ENCODE measurements at places on chromosomes 1 and 21.
A peak's percentile ranks its signal among the peaks of the same experiment; 100 is the strongest.

DNA sequence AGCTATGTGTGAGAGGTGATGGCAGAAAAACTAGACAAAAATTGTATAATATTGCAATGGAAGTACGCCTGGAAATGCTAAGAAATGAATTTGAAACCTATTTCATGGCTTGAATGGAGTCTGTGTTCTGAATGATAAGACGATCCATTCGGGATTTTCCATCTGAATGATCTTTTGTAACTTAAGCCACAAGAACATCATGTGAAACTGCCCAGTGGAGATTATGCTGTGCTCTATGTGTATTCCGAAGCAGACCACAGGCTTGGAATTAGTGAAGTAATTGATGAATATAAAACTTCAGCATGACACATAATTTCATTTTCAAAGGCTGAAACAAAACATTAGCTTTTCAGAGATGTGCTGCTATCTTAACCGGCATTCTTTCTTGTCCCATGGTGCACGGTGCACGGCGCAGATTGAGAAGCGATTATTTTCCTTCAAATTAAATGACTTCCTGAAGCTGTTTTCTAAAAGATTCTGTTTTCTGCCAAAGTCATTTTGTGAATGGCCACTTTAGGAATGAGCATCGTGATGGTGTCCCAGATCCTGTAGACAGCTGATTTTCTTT lies 652.9 kb downstream of the PLA2G4A start:
- DNase-seq = no peak

GRCh38 chr1:42423681-42424080 lies 32.1 kb downstream of the ZMYND12 start:
- no peak for DNase-seq

GRCh38 chr1:23527366-23527765 lies 3.7 kb downstream of the E2F2 start:
- DNase-seq = no peak

GRCh38 chr1:229885568-229886495 lies 181.2 kb upstream of the GALNT2 start:
- no peak for DNase-seq

DNA sequence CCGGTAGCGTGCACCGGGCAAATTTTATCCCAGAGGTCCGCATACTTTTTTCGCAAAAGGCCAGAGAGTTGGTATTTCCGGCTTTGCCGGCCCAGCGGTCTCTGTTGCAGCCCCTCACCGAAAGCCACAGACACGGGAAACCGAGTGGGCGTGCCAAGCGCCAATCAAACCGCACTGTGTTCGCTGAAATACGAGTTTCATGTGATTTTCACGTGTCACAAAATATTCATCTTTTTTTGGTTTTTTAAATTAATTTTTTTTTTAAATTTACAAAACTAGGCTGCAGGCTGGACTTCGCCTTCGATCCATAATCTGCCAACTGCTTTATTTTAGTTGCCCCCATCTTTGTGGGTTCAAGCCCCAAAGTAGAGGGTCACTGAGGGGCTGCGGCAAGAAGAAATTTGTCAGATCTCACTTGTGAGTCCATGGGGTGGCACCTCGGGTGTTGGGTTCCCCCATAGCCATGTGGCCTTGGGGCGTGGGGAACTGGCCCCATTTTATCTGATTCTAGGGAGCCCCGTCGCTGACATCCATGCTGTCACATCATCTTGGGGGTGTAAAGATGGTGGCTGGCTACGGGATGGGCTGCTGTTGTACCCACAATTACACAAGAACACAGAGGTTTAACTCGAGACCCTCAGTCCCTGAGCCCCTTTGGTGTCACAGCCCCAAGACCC lies 20.8 kb downstream of the SLC45A1 start:
- DNase-seq = no peak

- peak; percentile 62 for DNase-seq
These were observed 66.2 kb upstream of the IRF2BP2 start for GRCh38 chr1:234676103-234676594.

GRCh38 chr1:222697203-222697602 lies 15.1 kb downstream of the AIDA start:
- no peak for DNase-seq
